Stimulated activated CD8-positive, alpha-beta memory T cell treated with anti-CD3 and anti-CD28 coated beads, Interleukin-4, amount 100 ng/mL, for 24 hours (primary cell): ENCODE measurements at places on chromosomes 13 and 19.

DNA sequence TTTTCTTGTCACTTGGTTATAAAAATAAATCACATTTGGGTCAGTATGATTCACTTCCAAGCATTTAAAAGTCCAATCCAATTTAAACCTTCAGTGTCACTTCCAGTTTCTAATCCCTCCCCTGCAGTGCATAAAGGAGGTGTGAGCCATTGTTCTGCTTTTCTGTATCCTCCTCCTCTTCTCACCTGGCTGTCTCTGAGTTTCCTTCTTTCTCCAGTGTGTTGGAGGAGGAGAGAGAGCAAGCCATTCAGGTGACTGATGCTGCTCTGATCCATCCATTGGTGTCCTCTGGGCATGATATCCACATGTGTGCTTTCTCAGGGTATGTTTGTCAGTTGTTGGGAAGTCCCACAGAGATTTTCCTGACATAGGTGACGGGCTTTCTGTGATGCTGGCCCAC is 1.2 kb downstream of the NUDT15 start:
- no peak for DNase-seq

- DNase-seq = no peak
Measured at GRCh38 chr13:98187155-98187964, 10.3 kb upstream of the RNF113B start.

GRCh38 chr19:13938301-13939064 is at the start of gene PODNL1:
Gene PODNL1, minus strand, starts transcription at chr19:13938417. Its CDS starts 236 bp downstream, at chr19:13938181.
- DNase-seq = no peak

DNA sequence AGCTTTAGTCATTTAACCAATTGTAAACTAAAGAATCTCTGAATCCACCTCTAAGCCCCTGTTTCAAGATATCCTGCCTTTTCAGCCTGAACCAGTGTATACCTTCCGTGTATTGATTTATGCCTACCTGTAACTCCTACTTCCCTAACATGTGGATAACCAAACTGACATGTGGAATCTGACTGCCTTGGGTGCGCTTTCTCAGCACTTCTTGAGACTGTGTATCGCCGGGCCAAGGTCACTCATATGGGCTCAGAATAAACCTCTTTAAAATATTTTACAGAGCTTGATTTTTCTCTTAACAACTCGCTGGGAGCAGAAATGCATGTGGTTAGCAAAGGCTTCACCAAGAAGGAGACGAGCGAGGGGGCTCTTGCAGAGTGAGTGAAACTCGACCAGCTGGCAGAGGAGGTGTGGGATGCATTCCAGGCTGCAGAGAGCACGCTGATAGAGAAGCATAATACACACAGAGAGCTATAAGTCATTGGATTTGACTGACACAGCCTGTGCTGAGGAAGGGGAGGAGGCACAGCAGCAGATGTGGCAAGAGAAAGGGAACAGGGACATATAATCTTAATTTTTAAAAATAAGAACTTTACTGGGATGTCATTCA is 268.2 kb upstream of the MAB21L1 start:
- no peak for DNase-seq

- DNase-seq = no peak
Measured at GRCh38 chr13:62123409-62123808, 707.8 kb upstream of the PCDH20 start.

DNA sequence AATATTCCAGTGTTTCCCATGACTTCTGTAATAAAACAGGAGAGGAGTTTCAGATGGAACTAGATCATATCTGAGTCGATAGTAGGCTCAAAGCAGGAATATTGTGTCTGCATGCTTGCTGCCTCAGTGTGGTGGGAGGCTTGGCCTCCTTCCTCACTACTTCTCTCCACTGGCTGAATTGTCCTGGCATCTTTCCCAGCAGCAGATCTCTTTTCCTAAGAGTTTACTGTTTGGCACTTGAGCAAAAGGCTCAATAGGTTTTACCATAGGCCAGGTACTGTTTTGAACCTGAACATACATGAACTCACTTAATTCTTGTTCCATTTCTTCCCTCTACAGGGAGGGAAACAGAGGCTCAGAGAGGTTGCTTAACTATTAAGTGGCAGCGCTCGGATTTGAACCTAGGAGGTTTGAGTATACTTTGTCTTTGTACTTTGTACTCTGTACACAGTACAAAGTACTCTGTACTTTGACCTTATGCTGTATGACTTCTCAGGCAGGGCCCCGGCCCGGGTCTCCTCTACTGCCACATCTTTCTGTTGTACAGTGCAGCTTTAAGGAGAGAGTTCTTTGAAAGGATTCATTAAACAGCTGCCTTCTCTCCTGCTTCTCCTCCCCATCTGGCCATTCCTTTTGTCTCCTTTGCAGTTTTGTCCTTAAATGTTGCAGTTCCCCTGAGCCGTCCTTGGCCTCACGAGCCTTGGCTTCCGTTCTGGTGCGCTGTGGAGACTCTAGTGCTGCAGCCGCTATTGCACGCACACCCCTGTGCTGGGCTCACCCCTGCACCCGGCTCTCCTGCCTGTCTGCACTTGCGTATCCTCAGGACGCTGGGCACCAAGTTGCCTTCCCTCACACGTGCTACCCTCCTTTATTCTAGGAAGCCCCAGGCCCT is 8.1 kb downstream of the B3GLCT start:
- no peak for DNase-seq

DNA sequence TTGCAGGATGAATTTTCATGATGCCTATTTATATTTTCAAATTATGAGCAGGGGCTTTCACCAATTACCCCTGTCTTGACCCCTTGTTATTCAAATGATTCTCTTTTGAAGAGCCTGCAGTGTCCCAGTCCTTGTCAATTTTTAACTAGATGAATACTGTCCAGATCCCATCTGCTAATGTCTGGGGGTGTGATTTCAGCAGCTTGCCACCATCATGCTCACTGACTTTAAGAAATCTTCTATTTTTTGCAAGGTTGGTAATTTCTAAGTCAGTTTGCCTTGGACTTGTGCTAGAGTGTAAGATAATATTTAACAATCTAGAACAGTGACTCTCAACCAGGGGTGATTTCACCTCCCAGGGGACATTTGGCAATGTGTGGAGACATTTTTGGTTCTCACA is 106.0 kb downstream of the CACNA1A start:
- no peak for DNase-seq

DNA sequence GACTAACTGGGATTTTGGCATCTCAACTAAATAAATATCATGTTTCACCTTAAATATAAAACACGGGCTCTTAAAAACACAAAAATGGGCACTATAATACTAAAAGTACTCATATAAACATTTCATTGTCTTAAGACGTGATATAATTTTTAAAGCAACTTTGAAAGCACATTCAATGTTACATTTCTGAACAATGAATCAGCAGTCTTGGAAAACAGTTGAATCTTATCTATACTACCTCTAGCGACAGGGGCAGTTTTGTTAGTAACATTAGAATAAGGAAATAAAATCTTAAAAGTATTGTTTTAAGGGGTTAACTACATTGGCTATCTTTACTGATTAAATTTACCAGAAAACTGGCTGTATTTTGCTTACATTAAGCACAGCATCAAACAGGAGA is 156.9 kb downstream of the UGGT2 start:
- no peak for DNase-seq

DNA sequence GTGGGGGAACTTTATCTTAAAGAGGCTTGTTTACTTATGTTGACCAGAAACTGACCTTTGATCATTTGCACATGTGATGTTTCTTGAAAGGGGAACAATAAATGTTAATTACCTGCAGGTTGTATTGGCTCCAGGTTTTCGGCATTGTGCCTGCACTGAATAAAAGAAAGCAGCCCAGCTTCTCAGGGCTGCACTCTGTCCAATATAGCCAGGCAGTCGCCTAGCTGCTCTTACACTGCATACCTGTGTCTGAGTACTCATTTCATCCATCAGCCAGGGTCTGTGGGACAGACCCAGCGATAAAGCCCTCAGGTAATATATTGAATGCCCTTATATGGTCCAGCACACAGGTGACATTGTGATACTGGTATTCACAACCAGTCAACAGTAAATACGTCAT is 8.9 kb upstream of the ZNF726 start:
- DNase-seq = no peak

- DNase-seq = no peak
Measured at GRCh38 chr19:39432677-39433025, 3.1 kb downstream of the RPS16 start.

DNA sequence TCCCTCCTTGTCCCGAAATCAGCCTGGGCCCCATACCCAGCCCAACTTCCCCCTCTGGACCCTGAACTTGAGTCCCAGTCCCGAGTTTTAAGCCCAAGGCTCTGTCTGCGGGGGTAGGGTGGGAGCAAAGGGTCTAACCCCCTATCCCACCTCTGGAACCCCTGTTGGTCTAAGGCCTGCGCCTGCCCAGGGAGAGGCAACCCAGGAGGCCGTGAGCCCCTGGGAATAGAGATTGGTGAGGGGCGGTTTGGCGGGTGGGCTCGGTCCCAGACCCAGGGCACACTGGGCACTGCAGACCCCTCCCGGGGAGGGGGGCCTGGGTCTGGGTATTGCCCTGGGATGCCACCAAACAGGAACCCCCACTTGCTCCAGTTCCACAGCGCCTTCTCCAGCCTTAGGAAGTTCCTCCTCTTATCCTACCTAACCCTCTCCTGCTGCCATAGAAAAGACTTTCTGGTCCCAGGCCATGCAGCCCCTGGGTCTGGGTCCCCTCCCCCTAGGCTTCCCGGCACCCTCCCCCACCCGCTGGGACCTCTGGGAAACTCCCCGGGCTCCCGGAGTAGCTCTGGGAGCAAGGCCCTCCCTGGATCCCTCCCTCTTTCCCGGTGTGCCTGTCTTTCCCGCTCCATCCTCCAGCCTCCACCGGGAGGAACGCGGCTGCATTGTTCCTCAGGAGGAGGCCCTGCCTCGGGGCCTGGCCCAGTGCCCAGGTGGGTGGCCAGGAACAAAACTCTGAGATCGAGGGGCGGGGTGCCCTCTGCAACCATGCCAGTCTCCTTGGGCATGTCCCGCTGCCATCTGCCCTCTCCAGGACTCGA is 33.6 kb upstream of the NANOS3 start:
- DNase-seq = no peak

DNA sequence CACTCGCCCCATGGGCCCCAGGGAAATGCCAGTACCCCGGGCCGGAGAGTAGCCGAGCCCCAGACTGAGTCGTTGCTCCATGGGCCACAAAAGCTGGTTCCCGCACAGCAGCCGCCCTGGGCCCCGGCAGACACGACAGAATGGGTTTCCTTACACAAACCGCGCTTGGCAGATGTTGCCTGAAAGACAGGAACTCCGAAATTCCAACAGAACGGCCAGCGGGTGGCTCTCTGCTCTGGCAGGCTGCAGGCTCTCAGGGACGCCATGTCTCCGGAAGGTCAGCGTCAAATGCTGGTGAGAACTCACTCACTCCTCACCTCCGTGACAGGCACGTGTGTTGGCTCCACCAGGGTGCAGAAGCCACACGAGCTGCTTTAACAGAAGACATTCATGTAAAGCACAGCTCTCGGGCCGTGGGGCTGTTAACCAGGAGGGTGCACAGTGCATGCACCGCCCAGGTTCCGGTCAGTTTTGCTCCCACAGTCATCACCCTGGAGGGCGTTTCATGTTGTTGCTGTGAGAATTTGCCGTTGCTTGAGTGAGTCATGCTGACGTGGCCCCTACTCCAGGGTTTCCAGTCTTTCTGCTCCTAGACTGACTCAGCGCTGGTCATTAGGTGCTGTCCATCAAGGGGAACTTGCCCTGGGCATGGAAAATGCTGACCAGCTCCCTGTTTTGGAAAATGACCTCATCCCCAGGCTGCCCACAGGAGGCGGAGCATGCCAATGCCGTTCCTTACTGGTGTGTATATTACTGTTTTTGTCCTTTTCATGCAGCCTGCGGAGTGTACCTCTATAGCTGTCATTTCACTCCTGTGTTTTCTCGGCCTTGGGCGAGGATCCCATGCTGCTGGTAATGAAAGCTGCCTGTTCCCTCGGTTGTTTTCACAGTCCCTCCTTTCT is 44.8 kb downstream of the ANKRD10 start:
- no peak for DNase-seq

DNA sequence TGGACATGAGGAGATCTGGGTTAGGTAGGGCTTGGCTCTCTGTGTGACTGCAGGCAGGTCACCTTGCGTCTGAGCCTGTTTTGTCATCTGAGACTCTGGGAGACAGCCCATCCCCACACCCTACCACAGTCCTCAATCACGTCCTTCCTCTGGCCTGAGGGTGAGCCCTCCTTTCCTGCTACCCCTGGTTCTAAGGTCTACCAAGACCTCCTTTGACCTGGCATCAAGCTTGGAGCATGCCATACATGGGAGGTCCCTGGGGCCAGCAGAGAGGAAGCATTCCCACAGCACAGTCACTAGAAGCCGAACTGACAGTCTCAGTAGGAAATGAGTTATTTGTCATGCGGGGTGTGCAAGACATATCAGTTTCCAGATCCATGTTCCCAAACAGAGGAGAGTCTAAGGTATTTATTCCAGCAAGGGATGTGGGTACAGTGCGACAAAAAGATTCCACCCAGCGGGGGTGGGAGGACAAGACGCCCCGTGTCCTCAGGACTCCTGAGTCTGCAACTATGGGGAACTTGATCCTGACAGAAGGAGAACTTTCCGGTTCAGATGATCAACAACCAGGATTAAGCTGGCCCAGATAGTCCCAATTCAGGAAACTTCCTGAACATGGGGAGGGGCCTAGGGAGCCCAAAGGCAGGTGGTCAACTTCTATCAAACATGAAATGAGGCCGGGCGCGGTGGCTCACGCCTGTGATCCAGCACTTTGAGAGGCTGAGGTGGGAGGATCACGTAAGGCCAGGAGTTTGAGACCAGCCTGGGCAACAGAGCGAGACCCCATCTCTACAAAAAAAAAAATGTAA is 9.5 kb downstream of the ARRDC2 start:
- no peak for DNase-seq

- no peak for DNase-seq
Measured at GRCh38 chr13:113220877-113221276, 11.5 kb downstream of the CUL4A start.

DNA sequence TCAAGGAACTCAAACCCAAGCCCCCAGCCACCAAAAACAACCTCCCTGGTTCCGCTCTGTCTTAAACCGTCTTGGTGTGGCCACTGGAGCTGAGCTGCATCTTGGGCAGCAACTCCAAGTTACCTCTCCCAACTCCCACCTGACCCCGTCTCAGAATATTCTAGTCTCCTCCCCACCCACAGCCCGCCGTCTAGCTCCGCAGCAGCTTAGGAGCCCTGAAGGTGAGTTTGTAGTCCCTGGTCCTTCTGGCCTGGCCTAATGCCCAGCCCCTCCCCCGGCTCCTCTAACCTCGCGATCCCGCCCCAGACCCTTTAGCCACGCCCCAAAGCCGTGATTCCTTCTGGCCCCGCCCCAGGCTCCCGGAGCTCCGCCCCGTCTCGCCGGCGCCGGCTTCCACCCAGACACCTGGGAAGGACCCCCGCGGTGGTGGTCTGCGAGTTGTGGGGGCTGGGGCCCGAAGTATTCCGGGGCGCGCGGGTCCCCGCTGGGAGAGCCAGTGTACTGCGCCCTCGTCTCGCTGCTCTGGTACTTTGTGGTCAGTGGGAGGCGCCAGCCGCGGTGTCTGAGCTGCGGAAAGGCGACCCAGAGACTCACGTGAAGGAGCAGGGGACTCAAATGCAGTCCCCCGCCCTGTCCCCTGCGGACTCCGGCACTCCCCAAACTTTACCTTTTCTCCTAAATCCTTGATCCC is 2.5 kb upstream of the LHB start:
- peak; percentile 43 for DNase-seq
